ENCODE measurements at places on chromosomes 3 and 15.

- no peak for DNase-seq
Observed at GRCh38 chr15:74387141-74387541, 19.7 kb upstream of the CYP11A1 start.

DNA sequence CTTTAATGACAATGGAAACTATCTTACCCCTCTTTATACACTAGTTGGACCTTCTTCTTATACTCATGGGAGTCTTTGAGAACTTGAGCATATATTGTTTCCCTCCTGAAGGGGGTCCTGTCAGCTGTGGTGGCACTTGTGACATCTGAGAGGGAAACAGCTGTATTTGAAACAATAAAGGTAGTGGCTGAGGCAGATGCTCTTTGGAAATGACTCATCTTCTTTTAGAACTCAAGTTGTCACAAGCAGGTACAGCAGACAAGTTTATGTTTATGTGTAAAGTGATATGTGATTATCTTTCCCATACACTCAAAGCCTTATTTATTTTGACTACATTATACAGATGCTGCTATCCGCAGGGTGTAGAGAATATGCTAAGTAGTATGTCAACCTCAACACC, 220.0 kb upstream of the GRM7 start:
- DNase-seq = no peak

GRCh38 chr15:70627734-70628548, 135.4 kb downstream of the UACA start:
- no peak for DNase-seq

DNA sequence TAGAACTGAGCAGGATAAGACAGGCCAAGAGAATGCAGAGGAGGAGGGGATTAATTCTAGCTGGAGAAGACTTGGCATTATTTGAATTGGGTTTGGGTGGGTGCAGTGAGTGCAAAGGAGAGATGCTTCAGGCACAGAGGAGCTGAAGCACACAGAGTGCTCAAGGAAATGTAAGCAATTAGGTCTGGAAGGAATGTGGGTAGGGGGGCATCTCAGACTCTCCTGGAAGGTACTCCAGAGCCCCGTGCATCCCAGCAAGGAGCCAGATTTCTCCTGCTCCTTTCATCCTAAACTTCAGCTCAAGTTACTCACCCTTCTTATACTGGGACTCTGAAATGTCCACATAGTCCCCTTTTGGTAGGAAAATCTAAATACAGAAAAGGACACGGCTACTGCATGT, 143.6 kb upstream of the PFN2 start:
- no peak for DNase-seq

GRCh38 chr15:65286069-65286703, 497 bp downstream of the PARP16 start:
- no peak for DNase-seq

DNA sequence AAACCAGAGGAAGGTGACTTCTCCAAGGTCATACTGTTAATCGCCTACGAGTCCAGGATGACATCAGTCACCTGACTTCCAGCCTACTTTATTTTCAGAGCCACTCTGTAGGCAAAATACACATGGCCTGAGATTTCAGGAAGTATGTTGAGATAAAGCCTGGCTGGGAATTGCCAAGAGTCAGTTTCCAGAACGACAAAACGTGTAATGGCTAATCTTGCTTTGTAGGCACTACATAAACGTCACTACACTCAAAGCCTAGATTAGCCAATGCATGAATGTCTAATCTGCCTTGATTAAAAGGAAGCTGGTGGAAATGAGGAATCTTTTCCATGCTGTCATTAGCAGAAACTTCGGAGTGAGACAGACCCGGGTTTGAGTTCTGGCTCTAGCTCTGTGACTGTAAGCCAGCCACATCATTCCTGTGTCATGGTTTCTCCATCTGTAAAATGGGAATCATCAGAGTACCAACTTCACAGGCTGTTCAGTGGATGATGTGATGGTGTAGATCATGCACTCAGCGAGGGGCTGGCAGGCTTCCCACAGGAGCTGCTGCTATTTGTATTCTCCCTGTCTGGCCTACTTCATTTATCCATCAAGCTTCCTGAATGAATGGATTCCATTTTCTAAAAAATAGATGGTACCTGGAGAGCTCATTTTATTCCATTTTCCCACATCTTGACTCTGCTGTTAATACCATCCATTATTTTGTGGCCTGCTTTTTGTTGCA, 241.9 kb downstream of the XXYLT1 start:
- no peak for DNase-seq
